ENCODE measurements at places on chromosomes 11 and 22. TPM values are rescaled to one million over a fixed set of nuclear protein-coding genes. Genes with fewer than 3 reads are reported as not detected.

DNA sequence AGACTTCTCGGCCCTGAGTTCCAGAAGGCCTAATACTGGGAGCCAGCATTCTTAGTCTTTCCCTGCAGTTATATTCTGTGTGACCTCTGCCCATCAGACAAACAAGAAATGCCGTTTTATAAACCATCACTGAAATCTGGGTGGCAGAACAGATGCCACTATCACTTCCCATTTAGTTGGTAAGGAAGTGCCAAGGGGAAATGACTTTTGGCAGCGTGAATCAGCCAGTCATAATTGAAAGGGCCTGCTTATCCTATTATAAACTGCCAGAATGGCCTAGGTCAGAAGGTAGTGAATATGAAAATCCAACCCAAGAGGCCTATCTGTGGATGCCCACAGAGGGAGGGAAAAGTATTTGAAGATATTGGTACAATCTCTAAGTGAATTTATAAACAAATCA is 646.8 kb upstream of the CCDC90B start:
- no peak for DNase-seq
- H3K27me3 ChIP-seq, result no peaks in the 10 kb centered on the region
- H3K4me3 ChIP-seq, result no peak overlapping the region
- H3K36me3 ChIP-seq, result no peaks in the 10 kb centered on the region
- no peak overlapping the region for H3K27ac ChIP-seq

DNA sequence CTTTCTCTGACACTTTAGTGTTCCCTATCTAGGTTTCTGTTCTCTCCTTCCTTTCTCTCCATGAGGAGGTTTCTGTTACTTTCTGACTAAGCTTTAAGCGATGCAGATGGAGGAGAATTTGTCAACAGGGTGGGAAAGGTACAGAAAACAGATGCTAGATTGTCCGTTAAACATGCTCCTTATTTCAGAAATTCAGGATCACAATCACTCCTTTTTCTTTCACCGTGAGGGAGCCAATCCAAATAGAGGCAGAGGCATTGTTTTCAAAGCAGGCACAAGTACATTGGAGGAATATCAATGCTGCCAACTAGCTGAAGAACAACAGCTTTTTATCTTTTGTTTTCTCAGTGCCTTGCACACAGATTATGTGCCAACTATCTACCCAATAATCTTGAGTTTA is 215.7 kb upstream of the FOLH1 start:
- no peaks in the 10 kb centered on the region for H3K27me3 ChIP-seq
- H3K4me3 ChIP-seq, result no peak overlapping the region
- H3K36me3 ChIP-seq, result no peaks in the 10 kb centered on the region
- no peak for DNase-seq
- H3K27ac ChIP-seq, result no peak overlapping the region

DNA sequence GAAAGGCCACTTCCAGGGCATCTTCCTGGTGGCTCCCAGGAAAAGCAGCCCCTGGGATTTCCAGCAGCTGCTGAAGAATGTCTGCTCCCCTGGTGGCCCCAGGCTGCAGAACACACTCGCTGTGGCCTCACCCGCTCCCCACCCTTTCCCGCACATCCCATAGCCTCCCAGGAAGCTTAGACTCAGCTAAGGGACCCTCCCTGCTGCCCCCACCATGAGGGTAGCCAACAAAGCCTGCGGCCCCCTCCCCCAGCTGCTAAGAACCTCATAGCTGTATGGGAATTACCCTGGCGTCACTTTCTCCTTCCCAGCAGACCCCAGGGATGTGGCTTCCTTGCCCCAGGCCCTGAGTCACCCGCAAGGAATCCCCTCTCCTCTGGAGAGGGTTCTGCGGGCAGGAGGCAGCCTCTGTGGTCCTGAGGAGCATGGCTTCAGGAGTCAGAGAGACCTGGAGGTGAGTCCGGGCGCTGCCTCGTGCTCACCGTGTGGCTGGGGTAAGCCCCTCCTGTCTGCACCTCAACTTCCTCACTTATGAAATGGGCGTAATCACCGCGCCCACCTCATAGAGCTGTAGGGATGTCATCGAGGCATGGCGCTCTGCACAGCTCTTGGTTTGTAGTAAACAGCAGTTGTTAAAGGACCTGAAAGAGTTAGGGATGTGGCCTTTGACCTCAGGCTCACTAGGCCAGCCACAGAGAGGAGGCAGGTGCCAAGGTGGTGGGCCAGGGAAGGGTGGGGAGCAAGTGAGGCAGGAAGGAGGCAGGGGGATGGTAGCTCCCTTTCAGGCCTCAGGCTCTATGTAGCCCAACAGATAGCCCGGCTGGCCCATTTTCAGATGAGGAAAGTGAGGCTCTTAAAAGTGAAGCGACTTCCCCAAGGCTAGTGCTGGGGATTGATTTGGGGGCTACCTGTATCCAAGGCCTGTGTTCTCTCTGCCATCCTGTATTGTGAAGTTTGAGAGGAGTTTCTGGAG is 71.2 kb downstream of the LRRC32 start:
- no peak for DNase-seq
- peak overlapping the region; percentile 19 for H3K27ac ChIP-seq
- no peak overlapping the region for H3K4me3 ChIP-seq
- H3K27me3 ChIP-seq, result no peaks in the 10 kb centered on the region

DNA sequence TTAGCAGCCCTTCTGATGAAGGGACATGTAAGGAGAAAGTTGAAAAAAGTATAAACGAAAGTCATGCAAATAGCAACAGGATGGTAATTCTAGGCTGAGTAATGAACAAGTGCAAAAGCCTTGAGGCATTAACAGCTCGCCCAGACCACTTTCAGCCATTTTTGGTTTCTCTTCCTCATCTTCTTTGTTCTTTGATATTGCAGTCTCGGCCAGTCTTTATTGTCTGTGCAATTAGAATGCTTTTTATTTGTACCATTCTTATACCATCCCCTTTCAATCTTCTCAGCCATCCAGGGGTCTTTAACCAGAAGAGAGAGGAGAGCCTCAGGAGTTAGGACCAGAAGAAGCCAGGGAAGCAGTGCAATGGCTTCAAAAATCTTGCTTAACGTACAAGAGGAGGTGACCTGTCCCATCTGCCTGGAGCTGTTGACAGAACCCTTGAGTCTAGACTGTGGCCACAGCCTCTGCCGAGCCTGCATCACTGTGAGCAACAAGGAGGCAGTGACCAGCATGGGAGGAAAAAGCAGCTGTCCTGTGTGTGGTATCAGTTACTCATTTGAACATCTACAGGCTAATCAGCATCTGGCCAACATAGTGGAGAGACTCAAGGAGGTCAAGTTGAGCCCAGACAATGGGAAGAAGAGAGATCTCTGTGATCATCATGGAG is 7.3 kb downstream of the TRIM34 start:
- no peaks in the 10 kb centered on the region for H3K27me3 ChIP-seq
- DNase-seq, result no peak
- H3K4me3 ChIP-seq, result no peak overlapping the region
- H3K4me1 ChIP-seq, result no peaks in the 10 kb centered on the region
- peaks cover 2% of the 10 kb centered on the region for H3K36me3 ChIP-seq

DNA sequence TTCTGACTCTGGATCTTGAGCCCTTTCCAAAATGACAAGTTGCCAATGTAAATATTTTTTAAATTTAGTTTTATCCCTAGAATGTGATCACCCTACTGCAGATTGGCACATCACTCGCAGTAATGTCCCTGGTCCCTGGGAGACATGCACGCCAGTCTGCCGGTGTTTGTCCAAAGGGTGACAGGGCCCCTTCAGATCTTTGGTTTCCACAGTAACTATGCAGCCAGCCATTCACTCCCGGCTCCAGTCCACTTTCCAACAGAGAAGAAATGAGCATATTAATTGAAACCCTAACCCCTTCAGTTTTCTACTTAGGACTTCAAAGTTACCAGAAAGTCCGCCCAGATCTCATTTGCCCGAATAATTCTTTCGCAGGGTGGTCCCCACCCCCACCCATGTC is 25.8 kb upstream of the RASSF10 start:
- H3K27me3 ChIP-seq, result no peaks in the 10 kb centered on the region
- H3K27ac ChIP-seq, result peak overlapping the region; percentile 89
- no peaks in the 10 kb centered on the region for H3K36me3 ChIP-seq
- DNase-seq, result no peak
- H3K4me1 ChIP-seq, result peaks cover 21% of the 10 kb centered on the region

- peak overlapping the region; percentile 93 for H3K4me3 ChIP-seq
These were observed 3.4 kb downstream of the TENM4 start for GRCh38 chr11:79437278-79437980.

GRCh38 chr11:81869351-81870065 is 864.2 kb downstream of the FAM181B start:
- H3K4me3 ChIP-seq, result no peak overlapping the region
- no peak for DNase-seq
- H3K4me1 ChIP-seq, result no peaks in the 10 kb centered on the region

DNA sequence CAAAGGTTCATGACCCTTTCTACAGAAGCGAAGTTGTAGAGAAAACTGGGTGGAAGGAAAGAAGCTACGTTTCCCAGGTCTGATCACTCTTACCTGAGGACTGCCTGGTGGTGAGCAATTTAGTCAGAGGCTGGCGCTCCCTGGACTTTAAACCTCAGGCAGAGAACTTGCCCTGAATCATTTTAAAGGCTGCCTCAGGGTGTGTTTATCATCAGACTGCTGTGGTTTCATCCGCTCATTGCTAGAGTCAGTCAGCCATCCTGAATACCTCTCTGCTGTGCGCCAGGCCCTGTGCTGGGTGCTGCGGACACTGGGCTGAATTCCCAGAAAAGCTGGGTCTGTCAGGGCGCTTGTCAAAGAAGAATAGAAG is 2.7 kb downstream of the DTX4 start:
- no peak for DNase-seq
- peak overlapping the region; percentile 92 for H3K4me3 ChIP-seq
- H3K27me3 ChIP-seq, result peaks cover 6% of the 10 kb centered on the region
- peaks cover 65% of the 10 kb centered on the region for H3K4me1 ChIP-seq
- H3K36me3 ChIP-seq, result peaks cover 26% of the 10 kb centered on the region
- peak overlapping the region; percentile 81 for H3K27ac ChIP-seq

- no peak for DNase-seq
- peaks cover 32% of the 10 kb centered on the region for H3K4me1 ChIP-seq
- no peaks in the 10 kb centered on the region for H3K36me3 ChIP-seq
- no peak overlapping the region for H3K4me3 ChIP-seq
- H3K27me3 ChIP-seq, result no peaks in the 10 kb centered on the region
- peak overlapping the region; percentile 62 for H3K27ac ChIP-seq
These were observed 25.5 kb upstream of the RFPL3 start for GRCh38 chr22:32331918-32332725.

Gene CELSR1
- 5.1 TPM for total RNA-seq

Gene ZC3H12C
- 14.4 TPM for total RNA-seq

Gene HORMAD2
- not detected for total RNA-seq

Gene SAA2
- total RNA-seq, result not detected

Gene DMC1
- total RNA-seq, result 9.0 TPM

Gene TMEM121B
- 12.2 TPM for total RNA-seq
